ENCODE measurements at places on chromosomes 2 and 18.

DNA sequence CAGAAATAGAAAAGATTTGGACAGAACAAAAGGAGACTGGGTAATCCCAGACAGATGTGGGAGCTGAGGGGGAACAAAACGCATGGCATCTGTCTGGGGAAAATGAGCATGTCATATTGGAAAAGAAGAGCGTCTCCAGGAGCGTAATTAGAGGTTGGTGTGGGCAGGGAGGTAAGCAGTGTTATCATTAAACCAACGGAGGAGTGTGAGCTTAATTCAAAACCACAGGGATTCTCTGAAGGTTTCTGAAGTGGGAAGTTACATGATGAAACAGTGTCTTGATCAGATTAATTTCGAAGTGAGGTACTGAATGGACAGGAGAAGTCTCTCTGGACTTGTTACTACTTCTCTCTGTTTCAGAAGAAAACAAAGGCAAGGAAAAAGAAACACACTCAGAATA lies 53.3 kb downstream of the DTNB start:
- H3K4me3 ChIP-seq: no peak overlapping the region
- no peaks in the 10 kb centered on the region for H3K27me3 ChIP-seq
- H3K4me1 ChIP-seq: peaks cover 48% of the 10 kb centered on the region

DNA sequence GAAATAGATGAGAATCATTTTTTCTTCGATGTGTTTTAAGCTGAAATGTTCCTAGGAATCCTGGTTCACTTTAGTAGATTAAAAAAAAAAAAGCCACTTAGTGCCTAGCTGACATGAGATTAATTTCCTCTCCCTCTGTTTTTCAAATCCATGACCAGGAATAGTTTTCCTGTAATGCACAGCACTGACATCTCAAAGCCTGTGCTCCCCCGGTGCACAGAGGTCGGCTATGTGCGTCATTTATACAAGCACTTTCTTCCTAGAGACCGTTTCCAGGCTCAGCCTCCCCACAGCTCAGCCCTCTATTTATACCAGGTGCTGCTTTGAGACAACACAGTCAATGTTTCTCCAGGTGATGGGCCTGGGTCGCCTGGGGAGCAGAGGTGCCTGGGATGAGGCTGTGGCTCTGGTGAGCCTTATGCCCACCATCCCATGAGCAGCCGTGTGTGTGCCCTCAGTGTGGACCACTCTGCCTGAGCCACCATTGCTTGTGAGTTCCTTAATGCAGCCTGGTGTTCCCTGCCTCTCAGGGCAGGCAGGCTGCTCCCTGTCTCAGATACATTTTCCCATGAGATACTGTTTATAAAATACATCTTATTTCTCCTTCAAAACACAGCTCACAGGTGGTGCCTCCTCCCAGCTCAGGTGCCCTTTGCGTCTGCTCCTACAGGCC lies 515.7 kb upstream of the HS6ST1 start:
- H3K36me3 ChIP-seq: no peaks in the 10 kb centered on the region
- H3K4me3 ChIP-seq: no peak overlapping the region
- no peaks in the 10 kb centered on the region for H3K27me3 ChIP-seq
- no peaks in the 10 kb centered on the region for H3K4me1 ChIP-seq

GRCh38 chr2:119741868-119742267 lies 17.9 kb upstream of the PTPN4 start:
- H3K36me3 ChIP-seq: no peaks in the 10 kb centered on the region
- no peak for DNase-seq
- H3K4me3 ChIP-seq: no peak overlapping the region
- H3K27ac ChIP-seq: no peak overlapping the region
- H3K4me1 ChIP-seq: peaks cover 21% of the 10 kb centered on the region

GRCh38 chr2:184779777-184780176 lies 181.4 kb downstream of the ZNF804A start:
- DNase-seq: no peak
- H3K4me1 ChIP-seq: no peaks in the 10 kb centered on the region
- H3K36me3 ChIP-seq: no peaks in the 10 kb centered on the region
- no peak overlapping the region for H3K27ac ChIP-seq

- H3K27me3 ChIP-seq: no peaks in the 10 kb centered on the region
- H3K36me3 ChIP-seq: peaks cover 23% of the 10 kb centered on the region
Observed at GRCh38 chr2:135050684-135051083, 1.4 kb upstream of the RAB3GAP1 start.

DNA sequence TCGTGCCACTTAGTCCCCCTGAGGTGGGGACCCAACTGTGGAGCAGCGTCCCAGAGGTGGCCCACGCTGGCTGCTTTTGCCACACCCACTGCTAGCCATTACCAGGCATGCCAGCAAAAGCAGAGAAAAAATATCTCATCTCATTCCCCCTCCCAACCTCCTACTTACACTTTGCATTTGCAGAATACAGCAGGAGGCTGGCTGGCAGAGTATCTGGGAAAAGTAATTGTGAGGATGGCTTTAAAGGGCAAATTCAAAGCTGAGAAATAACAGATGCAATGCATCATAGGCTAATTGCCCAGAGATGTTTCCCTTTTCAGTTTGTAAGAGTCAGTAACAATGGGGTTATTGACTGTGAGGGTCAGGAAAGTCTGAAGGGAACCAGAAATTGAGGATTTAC lies 438.1 kb upstream of the DSEL start:
- H3K36me3 ChIP-seq: no peaks in the 10 kb centered on the region
- DNase-seq: no peak
- no peak overlapping the region for H3K4me3 ChIP-seq

- H3K4me1 ChIP-seq: peaks cover 10% of the 10 kb centered on the region
- no peak overlapping the region for H3K4me3 ChIP-seq
- DNase-seq: no peak
- no peak overlapping the region for H3K27ac ChIP-seq
- no peaks in the 10 kb centered on the region for H3K27me3 ChIP-seq
Observed at GRCh38 chr2:217975626-217976025, 27.2 kb downstream of the TNS1 start.

DNA sequence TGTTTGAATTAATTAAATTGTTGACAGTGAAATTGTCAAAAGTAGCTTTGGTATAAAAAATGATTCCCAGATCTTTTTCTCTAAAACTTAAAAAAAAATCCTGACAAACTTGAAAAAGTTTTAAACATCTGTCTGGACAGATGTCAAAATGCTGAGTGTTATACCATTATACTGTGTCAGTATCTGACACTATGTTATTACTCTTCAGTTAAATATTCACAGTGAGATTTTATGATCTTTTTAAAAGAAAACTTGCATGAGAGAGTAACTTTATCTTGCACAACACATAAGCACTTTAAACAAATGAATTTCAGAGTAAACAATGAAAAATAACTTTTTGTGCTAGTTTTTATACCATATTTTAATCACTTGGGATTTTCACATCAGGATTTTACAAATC lies 167.4 kb downstream of the MEIS1 start:
- no peaks in the 10 kb centered on the region for H3K27me3 ChIP-seq
- H3K4me1 ChIP-seq: peaks cover 6% of the 10 kb centered on the region
- no peak overlapping the region for H3K4me3 ChIP-seq
- peaks cover 5% of the 10 kb centered on the region for H3K36me3 ChIP-seq
- no peak overlapping the region for H3K27ac ChIP-seq

DNA sequence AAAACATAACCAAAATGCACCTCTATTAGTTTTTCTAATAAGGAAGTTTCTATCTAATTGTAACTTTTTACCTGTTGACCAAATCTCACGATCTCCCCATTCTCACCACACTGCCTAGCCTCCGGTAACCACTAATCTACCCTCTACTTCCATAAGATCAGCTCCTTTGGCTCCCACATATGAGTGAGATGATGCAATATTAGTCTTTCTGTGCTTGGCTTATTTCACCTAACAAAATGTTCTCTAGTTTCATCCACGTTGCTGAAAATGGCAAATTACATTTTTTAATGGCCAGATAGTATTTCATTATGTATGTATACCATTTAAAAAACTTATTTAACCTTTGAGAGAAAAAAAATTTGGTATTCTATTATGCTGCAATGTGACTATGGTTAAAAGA lies 379.0 kb upstream of the NXPH2 start:
- no peak overlapping the region for H3K27ac ChIP-seq
- no peaks in the 10 kb centered on the region for H3K36me3 ChIP-seq
- H3K4me3 ChIP-seq: no peak overlapping the region
- no peaks in the 10 kb centered on the region for H3K4me1 ChIP-seq
- no peak for DNase-seq

DNA sequence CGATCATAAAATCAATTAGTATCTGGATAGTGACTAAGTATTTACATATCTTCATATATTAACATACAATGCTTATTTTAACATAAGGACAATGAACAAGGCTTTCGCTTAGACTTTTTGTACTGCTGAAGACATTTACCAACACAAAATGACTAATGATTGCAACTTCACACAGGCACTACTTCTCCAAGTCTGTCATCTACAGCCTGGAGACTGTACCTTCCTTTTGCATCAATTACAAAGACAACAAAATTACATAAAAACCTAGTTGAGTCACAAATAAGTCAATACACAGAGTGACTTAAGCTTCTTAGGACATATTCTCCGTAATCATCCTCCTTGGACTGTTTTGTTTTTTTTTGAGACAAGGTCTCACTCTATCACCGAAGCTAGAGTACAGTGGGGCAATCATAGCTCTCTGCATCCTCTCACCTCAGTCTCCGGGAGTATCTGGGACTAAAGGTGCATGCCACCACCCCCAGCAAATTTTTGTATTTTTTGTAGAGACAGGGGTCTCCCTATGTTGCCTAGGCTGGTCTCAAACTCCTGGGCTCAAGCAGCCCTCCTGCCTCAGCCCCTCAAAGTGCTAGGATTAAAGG lies 15.9 kb downstream of the PUM2 start:
- H3K4me1 ChIP-seq: peaks cover 16% of the 10 kb centered on the region
- peaks cover 3% of the 10 kb centered on the region for H3K36me3 ChIP-seq
- no peak overlapping the region for H3K27ac ChIP-seq

- no peak within 1 kb of the TSS for H3K27ac ChIP-seq
- H3K36me3 ChIP-seq: no peaks in the 10 kb centered on the region
- DNase-seq: no peak
- H3K4me1 ChIP-seq: no peaks in the 10 kb centered on the region
- peak within 1 kb of the TSS; percentile 40 for H3K4me3 ChIP-seq
Observed at GRCh38 chr2:39243469-39244123, at the start of gene CDKL4. Gene CDKL4 (minus strand): TSS chr2:39243970.

DNA sequence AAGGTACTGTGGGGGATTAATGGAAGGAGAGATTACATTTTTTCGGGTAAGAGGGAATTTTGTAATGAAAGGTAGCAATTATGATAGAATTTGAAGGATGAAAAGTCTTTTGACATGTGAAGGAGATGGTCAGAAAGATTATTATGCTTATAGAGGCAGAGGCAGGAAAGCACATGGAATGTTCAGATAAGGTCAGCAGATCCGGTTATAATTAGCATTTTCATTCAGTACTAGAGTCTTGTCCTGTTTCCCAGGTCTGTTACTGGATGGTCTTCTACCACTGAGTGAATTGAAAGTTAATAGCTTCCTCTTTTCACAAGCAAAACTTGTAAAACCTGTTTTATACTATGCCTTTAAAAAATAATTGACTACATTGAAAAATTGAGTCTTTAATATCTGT lies 116.9 kb downstream of the PHLPP1 start:
- peaks cover 5% of the 10 kb centered on the region for H3K4me1 ChIP-seq
- H3K4me3 ChIP-seq: no peak overlapping the region
- DNase-seq: no peak

DNA sequence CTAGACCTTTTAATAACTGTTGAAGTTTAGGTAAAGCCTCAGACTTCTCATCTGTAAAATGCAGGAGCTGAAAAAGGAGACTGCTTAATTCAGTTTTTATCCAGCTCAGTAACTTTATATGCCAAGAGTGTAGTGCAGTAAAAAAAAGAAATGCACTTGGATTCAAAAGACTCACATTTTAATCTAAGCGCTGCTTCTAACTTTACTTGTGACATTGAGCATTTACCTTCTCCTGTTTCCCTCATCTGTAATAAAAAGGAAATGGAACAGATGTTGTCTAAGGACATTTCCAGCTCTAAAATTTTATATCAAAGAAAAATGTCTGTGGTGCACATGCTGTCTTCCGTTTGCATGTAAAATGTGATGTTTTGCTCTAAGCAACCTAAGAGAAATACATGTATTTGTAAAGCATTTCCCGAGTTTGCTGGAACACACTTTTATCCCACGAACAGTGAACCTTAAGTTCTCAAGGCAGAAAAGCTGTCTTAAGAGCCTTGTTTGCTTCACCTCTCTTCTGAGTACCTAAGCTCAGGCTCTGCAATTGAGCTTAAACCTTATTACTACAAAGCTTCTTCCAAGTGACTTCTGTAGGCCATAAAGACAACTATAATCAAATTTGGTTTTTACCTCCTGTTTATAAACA lies 24.2 kb upstream of the TANK start:
- DNase-seq: no peak
- no peaks in the 10 kb centered on the region for H3K36me3 ChIP-seq
- peaks cover 23% of the 10 kb centered on the region for H3K4me1 ChIP-seq
- H3K27me3 ChIP-seq: no peaks in the 10 kb centered on the region

DNA sequence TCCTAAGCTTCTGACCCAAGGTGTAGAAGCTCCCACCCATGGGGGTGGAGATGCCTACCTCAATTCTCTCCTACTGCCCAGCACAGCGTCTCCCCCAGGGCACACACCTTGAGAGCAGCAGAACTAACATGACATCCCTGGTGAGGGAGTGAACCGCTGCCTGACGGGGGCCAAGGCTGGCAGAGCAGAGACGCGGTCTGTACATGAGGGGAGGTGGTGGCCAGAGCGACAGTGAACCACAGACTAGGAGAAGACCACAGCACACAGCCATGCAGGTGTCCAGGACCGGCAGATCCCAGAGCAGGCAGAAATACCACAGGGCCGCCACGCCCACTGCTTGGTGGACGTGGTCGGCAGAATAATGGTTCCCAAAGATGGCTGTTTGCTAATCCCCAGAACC lies 40.4 kb downstream of the TFCP2L1 start:
- peaks cover 9% of the 10 kb centered on the region for H3K36me3 ChIP-seq
- no peak for DNase-seq
- H3K4me3 ChIP-seq: no peak overlapping the region
- no peaks in the 10 kb centered on the region for H3K4me1 ChIP-seq
- no peak overlapping the region for H3K27ac ChIP-seq

DNA sequence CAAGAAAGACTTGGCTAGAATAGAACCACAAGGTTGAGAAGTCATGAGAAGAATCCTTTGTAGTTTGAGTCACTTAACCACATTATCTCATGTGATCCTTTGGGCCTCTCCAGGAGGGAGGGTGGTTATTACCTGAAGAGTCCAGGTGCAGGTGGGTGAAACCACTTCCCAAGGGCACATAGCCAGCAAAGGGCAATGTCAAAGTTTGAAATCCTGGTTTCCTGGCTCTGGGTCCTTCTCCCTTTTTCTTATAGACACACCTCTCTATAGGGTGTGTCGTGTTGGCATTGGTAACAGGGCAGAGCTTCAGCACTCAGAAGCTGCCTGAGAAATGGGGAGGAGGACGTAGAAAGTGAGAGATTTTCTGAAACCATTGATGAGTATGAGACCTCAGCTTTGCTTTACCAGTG lies 137.9 kb downstream of the MGAT5 start:
- H3K4me3 ChIP-seq: no peak overlapping the region
- DNase-seq: peak; percentile 83
- H3K27me3 ChIP-seq: no peaks in the 10 kb centered on the region
- no peaks in the 10 kb centered on the region for H3K36me3 ChIP-seq

Measured in RWPE2 (cell line).